Lower leg skin (tissue), 4 donors: ENCODE measurements at places on chromosomes 2 and 18. TPM values are rescaled to one million over a fixed set of nuclear protein-coding genes. Genes with fewer than 3 reads are reported as not detected.

GRCh38 chr18:46072376-46072867, 362 bp upstream of the PSTPIP2 start:
- DNase-seq, result no peak

- no peak for DNase-seq
Observed at GRCh38 chr2:100192300-100192699, 49.9 kb upstream of the AFF3 start.

DNA sequence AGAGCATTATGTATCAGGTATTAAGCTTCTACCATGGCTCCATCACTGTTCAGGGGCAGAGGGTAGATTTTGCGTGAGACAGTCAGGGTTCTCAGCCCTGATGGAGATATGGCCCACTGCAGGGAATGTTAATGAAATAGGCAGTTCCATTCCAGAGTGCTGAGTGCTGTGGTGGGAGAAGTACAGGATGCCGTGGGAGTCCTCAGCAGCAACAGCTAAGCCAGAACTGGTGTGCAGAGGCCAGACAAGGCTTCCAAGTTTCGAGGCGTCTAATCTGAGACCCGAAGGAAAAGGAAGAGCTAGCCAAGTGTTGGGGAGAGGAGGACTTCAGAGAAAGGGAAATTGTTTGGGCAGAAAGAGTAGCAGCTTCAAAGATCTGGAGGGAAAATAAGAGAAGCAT, 30.2 kb upstream of the MAPRE2 start:
- DNase-seq, result no peak

RAX gene
- total RNA-seq, result 0.38 TPM
